ENCODE measurements at places on chromosomes 12 and 14. TPM values are rescaled to one million over a fixed set of nuclear protein-coding genes. Genes with fewer than 3 reads are reported as not detected.

Gene UNC79
- 0.16 TPM for total RNA-seq

Gene KRT3
- not detected for total RNA-seq

Gene CCDC198
- not detected for total RNA-seq

Gene VASH1
- total RNA-seq = 4.4 TPM

Gene DGLUCY
- total RNA-seq = 42.6 TPM

Gene PALS1
- 23.6 TPM for total RNA-seq

Gene TROAP
- 11.3 TPM for total RNA-seq

Gene CLEC2B
- total RNA-seq = 16.5 TPM

Gene SLC25A47
- total RNA-seq = not detected

Gene RPL10L
- not detected for total RNA-seq

Gene CCDC177
- total RNA-seq = not detected

Gene MYBPC1
- total RNA-seq = not detected

Gene TSHR
- total RNA-seq = not detected

Gene CAPZA3
- not detected for total RNA-seq

Gene B3GNT4
- not detected for total RNA-seq

Gene TPH2
- not detected for total RNA-seq

Gene CD69
- not detected for total RNA-seq

Gene SLC38A4
- 4.6 TPM for total RNA-seq

Gene MMP19
- 11.1 TPM for total RNA-seq

Gene PIGH
- total RNA-seq = 8.0 TPM

Gene DBX2
- total RNA-seq = 0.08 TPM

Gene MGP
- 223 TPM for total RNA-seq

Gene SLC8A3
- total RNA-seq = not detected

Gene HOTAIR
- not detected for total RNA-seq

Gene GYS2
- total RNA-seq = not detected

Gene TMPRSS12
- not detected for total RNA-seq

Gene KCNA5
- not detected for total RNA-seq

Gene IL22
- total RNA-seq = not detected

Gene CISTR
- not detected for total RNA-seq

Gene GAS2L3
- total RNA-seq = 38.0 TPM

Gene ARID4A
- total RNA-seq = 123 TPM

Gene ASCL4
- total RNA-seq = not detected

Gene NIN
- total RNA-seq = 33.4 TPM

Gene NID2
- total RNA-seq = 146 TPM

Gene ACOT4
- total RNA-seq = 0.72 TPM

Gene RPL41
- 12,570 TPM for total RNA-seq

Gene P2RX2
- total RNA-seq = not detected

Gene NPAS3
- total RNA-seq = 0.36 TPM

Gene OGFOD2
- total RNA-seq = 10.3 TPM

Gene SLCO1B1
- not detected for total RNA-seq

Gene TOMM20L
- not detected for total RNA-seq

Gene FAM181A
- total RNA-seq = not detected

Gene TMEM229B
- total RNA-seq = 0.81 TPM

Gene INHBE
- 0.99 TPM for total RNA-seq

Gene IQSEC3
- 0.41 TPM for total RNA-seq

Gene TAS2R42
- not detected for total RNA-seq

Gene LPAR5
- total RNA-seq = not detected

Gene KRT86
- not detected for total RNA-seq

Gene FAM90A1
- total RNA-seq = not detected

Gene MON2
- 66.1 TPM for total RNA-seq

Gene SMCO2
- total RNA-seq = not detected

Gene RIC8B
- total RNA-seq = 15.0 TPM

Gene CCDC38
- not detected for total RNA-seq

Gene DDHD1
- total RNA-seq = 47.8 TPM
